ENCODE measurements at places on chromosomes 7 and 10.

GRCh38 chr10:7027913-7028808 lies 382.7 kb downstream of the SFMBT2 start:
- DNase-seq, result peak; percentile 90

DNA sequence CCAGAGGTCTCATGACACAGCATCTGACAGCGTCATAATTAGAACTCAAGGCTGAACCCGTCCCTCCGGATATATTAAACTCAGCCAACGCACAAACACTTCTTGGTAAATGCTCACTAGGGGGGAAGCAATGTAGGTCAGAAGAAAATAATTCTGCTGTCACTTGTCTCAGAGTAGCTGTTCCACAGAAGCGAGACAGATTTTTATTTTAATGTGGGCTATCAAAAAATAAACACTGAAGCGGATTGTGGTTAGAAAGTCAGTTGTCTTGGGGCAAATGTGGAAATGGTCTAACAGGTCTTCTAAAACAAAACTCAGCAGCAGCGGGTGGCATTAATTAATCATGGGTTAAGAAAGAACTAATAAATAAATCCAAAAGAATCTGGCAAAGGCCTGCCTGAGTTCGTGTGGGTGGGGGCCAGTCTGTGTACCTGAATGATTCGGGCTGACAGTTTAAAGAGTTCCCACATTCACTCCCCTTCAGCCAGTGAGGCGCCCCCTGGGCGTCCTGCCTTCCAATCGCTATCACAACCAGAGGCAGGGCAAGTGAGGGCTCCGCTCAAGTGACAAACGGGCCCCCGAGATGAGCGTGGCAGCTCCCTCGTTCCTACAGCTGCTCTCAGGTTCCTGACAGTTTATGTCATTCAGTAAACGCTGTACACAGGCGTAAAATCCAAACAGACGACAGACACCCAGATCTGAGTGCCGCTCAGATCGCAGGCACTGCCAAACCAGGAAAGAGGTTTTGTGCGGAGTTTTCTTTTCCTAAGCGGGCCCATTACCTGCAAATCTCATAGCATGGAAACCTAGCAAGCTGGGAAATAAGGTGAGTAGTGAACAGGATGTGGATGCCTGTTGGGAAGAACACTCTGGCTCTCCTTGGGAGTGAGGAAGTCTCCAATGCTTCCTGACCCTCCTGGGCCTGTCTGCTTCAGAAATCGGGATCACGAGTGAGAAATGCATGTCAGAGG lies 52.9 kb downstream of the NRAP start:
- DNase-seq, result no peak

DNA sequence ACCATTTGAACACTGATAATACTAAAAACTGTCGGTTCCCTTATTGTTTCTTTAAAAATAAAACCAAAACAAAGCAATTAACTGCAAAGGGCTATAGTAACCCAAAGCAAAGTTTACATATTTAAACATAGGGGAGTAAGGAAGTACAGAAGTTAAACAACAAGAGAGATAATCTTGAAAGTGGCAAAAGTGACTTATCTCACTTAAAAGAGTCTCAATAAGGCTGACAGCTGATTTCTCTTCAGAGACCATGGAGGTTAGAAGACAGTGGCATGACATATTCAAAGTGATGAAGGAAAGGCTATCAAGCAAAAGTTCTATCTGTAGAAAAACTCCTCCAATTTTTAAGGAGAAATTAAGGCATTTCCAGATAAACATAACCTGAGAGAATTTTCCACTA lies 233.5 kb upstream of the HDAC9 start:
- DNase-seq, result peak; percentile 48

- peak; percentile 39 for DNase-seq
Measured at GRCh38 chr7:26388256-26388655, 96.6 kb downstream of the SNX10 start.

- DNase-seq, result peak; percentile 27
Measured at GRCh38 chr7:134831862-134832261, 52.4 kb downstream of the CALD1 start.

- DNase-seq, result no peak
Measured at GRCh38 chr10:116629340-116629739, 8.6 kb downstream of the PNLIPRP2 start.

- DNase-seq, result no peak
Measured at GRCh38 chr10:77386838-77387237, 250.8 kb downstream of the KCNMA1 start.

DNA sequence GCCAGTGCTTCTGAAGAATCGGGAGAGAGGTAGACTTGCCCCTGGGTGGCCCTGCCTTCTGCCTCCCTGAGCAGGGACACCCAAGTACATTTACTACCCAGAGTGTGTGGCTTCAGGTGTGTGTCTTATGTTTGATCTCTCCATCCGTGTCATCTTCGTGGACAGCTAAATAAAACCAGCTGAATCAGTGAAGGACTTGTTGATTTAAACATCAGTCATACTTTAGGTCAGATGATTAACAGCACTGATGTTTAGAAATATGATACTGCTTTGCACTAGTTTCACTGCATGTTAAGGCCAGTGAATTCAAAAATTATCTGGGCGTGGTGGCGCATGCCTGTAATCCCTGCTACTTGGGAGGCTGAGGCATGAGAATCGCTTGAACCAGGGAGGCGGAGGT lies 4.0 kb downstream of the MTG1 start:
- no peak for DNase-seq

- DNase-seq, result no peak
Measured at GRCh38 chr10:28946479-28946878, 269.2 kb downstream of the BAMBI start.

DNA sequence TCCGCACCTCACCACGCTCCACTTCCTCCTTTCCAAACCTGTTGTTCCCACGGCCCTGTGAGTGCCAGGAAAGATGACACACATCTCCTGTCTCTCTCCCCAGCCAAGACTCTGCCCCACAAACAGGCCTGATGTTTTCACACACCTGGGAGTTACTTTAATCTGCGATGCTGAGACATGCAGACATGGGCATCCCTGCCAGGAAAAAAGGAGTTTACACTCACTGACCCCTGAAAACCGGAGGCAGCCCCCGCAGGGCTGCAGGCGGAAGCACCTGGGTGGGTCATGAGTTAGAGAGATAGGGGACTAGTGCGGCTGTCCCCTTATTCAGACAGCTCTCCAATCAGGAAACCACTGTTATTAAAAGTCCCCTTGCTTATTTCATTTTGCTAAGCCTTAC lies 106.4 kb upstream of the CARD11 start:
- peak; percentile 49 for DNase-seq

DNA sequence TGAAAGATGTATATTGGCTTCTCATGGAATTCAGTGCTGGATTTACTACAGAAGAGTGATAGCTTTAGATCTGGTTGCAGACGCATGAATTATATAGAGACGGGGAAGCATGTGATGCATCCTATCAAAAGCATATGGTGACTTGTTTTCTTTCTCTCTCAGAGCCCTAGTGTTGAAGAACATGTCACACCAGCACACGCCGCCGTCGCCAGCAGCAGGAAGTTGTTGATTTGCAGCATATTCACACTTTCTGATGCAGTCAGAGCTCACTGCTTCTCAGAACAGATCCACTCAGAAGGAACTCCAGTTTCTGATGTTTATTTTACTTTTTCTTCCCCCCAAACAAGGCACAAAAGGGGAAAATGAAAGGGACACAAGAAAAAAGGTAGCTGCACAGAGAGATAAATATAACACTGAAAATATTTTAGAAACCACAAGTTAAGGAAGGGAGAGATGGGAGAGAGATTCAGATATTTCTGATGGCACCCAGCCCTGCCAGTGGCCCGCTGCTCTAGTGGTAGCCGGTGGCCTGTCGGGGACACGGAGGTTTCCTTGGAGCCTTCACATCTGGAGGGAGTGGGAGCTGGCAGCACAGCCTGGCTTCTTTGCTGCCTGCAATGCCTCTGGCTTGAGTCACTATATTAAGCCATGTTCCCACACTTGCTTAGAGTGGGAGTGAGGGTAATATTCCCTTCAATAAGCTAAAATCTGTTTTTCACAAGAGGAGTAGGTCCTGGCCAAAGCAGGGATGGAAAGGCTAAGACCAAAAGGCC lies 123.2 kb downstream of the NRP1 start:
- peak; percentile 16 for DNase-seq

DNA sequence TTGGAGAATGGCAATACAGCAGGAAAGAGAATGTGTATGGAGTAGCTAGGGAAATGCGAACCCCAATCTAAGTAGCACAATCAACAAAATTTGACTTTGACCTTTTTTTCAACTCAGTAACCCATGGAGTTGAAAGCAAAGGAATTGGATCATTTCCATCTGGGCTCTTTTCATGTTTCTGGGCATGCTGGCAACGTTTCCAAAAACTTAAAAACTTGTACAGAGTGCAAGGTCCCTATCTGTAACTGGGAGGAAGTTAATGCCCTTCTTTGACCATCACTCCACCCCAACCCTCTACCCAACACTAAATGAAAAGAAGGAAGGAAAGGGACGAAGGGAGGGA lies 1.3 kb upstream of the HIBADH start:
- DNase-seq, result no peak

GRCh38 chr10:43126759-43127424 lies 11.4 kb upstream of the CSGALNACT2 start:
- DNase-seq, result no peak

GRCh38 chr7:45923290-45923689 lies 2.2 kb upstream of the IGFBP3 start:
- DNase-seq, result peak; percentile 77

DNA sequence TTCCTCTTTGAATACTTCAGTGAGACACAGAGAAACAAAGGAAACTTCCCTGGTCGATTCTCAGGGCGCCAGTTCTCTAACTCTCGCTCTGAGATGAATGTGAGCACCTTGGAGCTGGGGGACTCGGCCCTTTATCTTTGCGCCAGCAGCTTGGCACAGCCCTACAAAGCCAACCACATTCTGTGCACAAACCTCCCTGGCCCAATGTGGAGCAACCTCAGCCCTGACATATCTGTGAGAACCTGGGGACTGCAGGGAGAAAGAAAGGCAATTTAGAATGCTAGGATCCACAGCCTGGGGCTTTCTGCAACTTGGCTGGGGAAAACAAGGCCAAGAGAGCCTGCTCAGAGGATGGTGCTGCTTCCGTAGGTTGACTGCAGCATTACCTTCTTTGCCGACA lies 63.5 kb upstream of the PRSS58 start:
- peak; percentile 85 for DNase-seq

- no peak for DNase-seq
Measured at GRCh38 chr10:95181726-95182125, 12.3 kb upstream of the ACSM6 start.

- peak; percentile 14 for DNase-seq
Measured at GRCh38 chr7:24764972-24765744, 7.9 kb upstream of the GSDME start.

GRCh38 chr10:11245095-11245479 lies 227.4 kb downstream of the CELF2 start:
- no peak for DNase-seq

DNA sequence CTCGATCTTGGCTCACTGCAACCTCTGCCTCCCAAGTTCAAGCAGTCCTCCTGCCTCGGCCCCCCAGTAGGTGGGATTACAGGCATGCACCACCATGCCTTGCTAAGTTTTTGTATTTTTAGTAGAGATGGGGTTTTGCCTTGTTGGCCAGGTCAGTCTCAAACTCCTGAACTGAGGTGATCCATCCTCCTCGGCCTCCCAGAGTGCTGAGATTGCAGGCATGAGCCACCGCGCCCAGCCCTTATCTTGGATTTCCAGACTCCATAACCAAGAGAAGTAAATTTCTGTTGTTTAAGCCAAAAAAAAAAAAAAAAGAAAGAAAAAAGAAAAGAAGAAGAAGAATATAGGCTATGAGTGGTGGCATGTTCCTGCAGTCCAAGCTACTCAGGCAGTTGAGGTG lies 53.3 kb upstream of the RABGEF1 start:
- DNase-seq, result peak; percentile 49

- no peak for DNase-seq
Measured at GRCh38 chr10:117126034-117126433, 12.0 kb downstream of the VAX1 start.

DNA sequence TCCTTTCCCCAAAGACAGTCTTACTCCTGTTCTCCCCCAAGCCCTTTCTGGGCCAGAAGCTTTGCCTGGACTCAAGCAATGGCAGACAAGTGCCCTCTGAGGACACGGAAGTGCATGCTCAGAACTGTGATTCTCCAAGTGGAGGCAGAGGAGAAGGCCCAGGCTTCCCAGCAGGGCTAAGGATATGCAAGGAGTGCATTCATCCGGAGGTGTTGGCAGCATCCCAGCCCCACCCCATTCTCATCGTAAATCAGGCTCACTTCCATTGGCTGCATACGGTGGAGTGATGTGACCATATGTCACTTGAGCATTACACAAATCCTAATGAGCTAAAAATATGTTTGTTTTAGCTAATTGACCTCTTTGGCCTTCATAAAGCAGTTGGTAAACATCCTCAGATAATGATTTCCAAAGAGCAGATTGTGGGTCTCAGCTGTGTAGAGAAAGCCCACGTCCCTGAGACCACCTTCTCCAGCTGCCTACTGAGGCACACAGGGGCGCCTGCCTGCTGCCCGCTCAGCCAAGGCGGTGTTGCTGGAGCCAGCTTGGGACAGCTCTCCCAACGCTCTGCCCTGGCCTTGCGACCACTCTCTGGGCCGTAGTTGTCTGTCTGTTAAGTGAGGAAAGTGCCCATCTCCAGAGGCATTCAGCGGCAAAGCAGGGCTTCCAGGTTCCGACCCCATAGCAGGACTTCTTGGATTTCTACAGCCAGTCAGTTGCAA lies 1.4 kb upstream of the RBP3 start:
- DNase-seq, result no peak

DNA sequence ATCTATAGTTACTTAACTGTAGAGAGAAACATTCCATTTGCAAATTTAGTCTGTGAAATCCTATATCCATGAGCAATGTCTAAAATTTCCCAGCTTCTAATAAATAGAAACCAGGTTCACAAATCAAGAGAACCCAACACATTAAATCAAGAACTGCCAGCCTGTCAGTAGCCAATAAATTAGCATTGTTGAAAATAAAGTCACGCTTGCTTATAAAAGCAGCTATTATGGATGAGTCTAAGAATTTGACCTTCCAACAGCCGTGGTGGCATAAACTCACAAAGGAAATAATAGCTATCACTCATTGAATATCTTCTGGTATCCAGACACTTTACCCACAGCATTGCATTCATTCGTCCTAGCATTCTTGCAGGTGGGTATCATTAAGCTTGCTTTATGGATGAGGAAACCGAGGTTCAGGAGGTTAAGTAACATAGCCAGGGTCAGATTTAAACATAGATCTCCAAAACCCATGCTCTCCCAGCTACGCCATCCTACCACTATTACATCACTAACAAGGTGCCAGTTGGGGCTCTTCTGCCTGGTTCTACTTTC lies 260.1 kb upstream of the YAE1 start:
- no peak for DNase-seq

- peak; percentile 52 for DNase-seq
Measured at GRCh38 chr10:77909749-77910375, 16.7 kb downstream of the DLG5 start.

DNA sequence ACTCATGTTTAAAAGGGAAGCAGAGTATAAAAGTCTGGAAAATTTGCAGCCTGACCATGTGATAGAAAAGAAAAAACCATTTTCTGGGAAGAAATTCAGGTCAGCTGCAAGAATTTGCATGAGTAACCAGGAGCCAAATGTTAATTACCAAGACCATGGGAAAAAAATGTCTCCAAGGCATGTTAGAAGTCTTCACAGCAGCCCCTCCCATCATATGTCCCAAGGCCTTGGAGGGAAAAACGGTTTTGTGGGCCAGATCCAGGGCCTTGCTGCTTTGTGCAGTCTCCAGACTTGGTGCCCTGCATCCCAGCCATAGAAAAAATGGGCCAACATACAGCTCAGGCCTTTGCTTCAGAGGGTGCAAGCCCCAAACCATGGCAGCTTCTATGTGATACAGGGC lies 1019.6 kb upstream of the SORCS1 start:
- no peak for DNase-seq

GRCh38 chr10:76074659-76075058 lies 643.2 kb downstream of the LRMDA start:
- DNase-seq, result no peak

GRCh38 chr7:149500201-149500600 lies 2.6 kb upstream of the ZNF746 start:
- no peak for DNase-seq

Data from hematopoietic multipotent progenitor cell treated with erythropoietin and hydrocortisone succinate and interleukin-3 and kit ligand, for 4 days (in vitro differentiated cells).